Thymus (tissue), 14 donors: ENCODE measurements at places on chromosomes 16 and 17.

DNA sequence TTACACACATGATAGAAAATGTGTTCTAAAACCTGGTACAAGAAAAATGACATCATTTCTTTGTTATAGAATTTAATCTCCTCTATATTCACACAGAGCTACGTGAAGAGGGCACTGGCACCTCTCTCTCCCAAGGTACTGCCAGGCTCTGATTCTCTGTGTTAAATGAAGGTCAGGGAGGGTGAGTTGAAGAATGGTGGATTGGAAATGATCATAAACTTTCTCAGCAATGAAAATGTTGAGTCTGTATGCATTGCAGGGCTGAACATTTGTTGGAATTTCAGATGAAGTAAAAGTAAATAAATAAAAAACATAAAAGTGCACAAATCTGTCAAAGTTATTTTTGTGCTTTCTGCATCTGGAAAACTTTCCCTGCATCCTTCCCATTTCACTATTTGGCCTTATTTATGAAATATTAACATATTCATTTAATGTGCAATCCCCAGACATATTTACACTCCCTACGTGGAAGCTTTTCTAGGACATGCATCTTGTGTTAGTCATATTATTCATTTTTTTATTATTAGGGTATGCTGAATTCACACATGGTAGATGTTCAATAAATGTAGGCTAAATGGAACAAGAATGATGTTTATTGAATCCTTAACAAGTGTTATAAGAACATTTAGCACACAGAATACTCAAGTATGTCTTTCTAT lies 810.3 kb upstream of the CDH8 start:
- no peak for DNase-seq

DNA sequence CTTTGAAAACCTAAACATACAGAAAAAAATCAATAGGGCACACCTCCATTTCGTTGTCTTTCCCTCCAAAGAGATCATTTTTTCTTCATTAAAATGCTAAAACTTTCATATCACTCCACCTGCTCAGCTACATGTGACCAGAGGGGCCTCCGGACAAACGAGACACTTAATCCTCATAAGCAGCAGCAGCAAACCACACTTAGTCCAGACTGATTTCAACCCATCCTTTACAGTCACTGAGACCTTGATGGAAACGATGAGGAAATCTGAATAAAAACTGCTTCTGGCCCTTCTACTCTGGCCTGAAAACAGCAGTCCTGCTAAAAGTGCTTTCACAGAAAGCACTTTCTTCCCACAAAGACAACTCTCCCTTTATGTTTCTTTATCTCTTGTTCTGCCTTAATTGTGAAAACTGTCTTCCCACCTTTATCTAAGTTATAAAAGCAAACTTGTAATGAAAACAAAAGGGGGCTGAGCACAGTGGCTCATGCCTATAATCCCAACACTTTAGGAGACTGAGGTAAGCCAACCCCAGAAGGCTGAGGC lies 4.6 kb downstream of the ANKRD11 start:
- no peak for DNase-seq

DNA sequence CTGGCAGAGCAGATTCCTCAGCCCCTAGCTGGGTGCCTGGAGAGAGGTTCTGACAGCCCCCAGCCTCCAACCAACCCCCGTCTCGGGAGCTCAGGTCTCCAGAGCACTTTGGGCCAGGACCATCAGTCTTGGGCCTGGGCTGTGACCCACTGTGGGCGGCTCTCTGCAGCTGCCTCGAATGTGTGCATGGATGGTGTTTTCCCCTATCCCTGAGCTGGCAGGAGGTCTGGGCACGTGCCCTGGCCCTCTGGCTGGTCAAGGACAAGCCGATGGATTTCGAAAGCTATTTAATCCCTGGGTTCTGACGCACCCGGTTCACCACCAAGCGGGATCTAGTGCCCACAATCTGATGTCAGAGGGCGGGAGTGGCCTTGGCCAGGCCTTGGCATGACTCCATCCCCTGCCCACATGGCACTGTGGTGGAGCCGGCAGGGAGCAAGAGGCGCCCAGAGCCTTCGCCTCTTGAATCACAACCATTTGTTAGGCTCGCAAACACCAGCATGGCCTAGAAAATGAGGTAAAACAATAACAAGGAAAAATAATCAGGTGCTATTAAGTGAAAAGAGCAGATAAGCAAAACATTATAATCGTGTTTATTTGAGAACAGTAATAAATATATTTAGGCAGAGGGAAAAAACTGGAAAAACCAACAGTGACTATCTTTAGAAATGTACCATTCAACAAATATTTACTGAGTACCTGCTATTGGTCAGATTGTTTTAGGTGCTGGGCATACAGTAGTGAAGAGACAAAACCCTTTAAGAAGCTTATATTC lies 69.3 kb upstream of the TOB1 start:
- no peak for DNase-seq

GRCh38 chr17:49136335-49136734 lies 3.8 kb downstream of the B4GALNT2 start:
- no peak for DNase-seq
